ENCODE measurements at places on chromosomes 5 and 9.
A peak's percentile ranks its signal among the peaks of the same experiment; 100 is the strongest.

DNA sequence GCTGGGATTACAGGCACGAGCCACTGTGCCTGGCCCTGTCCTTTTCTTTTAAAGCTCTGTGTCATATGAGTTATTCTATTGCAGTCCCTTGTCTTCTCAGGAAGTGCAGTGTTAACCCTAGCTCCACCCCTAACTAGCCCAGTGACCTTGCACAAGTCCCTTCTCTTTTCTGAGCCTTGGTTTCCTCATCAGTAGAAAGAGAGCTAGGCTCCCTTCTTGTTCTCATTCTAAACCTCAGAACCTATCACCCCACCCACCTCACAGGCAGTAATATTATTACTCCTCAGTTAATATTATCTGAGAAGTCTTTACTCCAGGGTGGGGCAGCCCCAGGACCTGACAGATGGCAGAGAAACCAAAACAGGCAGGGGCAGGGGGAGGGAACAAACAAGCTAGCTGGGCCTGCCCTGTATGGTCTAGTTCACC lies 7.2 kb downstream of the CYFIP2 start:
- no peak for DNase-seq

GRCh38 chr9:105329719-105330062 lies 85.2 kb downstream of the SLC44A1 start:
- DNase-seq: no peak

GRCh38 chr5:110544603-110545002 lies 181.9 kb downstream of the TMEM232 start:
- no peak for DNase-seq

- peak; percentile 57 for DNase-seq
These were observed 29.7 kb downstream of the SMIM15 start for GRCh38 chr5:61132559-61132958.

- DNase-seq: no peak
These were observed 9.6 kb downstream of the KIF2A start for GRCh38 chr5:62315376-62316175.

DNA sequence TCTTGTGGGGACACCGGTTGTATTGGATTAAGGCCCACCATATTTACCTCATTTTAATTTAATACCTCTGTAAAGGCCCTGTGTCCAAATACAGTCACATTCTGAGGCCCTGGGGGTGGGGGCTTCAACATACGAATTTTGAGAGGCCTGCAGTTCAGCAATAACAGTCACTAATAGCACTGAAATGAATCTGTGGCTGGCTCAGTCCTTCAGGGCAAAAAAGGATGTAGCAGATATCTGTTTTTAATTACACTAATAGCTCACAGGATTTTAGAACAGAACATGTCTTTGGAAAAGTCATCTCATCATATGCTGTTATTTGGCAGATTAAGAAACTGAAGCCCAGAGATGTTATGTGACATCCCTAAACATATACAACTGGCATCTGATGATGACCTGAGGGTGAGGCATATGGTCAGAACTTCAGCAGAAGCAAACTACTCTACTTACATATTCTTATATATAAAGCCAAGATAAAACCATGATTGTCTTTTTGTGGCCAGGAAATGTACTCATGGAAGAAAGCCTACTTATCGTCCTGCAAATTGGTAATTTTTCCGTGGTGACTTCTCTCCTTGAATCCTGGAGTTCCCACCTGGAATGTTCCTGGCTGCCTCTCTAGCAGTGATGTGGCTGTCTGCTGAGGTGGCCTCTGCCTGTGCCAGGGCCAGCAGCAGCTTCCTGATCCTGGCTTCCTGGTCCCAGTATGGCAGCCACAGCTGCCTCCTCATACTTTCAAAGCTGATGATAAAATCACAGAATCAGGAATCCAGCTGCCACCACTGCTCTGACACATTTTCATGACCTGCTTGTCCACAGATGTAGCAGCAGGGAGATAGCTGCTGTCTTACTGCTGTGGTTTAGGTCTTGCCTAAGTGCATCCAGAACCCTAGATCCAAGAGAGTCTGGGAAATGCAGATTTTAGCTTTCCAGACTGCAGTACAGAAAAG lies 72.1 kb upstream of the ANKRD55 start:
- DNase-seq: no peak

GRCh38 chr9:127113191-127113972 lies 9.1 kb downstream of the ANGPTL2 start:
- DNase-seq: no peak

DNA sequence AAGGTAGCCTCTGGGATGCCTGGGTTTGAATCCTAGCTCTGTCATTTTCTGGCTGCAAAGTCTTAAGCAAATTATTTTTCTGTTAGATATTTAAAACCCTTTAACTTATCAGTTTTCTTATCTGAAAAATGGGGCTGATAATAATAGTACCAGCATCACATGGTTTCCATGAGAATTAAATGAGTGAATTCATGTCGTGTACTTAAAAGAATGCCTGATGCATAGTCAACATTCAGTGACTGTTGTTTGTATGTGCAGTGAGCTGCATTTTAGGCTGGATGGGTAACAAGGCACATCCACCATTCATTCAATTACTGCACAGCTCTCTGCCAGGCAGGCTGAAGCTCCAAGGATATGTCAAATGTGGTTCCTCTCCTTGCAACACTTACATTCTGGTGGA lies 122.0 kb downstream of the PPP2R2B start:
- peak; percentile 7 for DNase-seq

DNA sequence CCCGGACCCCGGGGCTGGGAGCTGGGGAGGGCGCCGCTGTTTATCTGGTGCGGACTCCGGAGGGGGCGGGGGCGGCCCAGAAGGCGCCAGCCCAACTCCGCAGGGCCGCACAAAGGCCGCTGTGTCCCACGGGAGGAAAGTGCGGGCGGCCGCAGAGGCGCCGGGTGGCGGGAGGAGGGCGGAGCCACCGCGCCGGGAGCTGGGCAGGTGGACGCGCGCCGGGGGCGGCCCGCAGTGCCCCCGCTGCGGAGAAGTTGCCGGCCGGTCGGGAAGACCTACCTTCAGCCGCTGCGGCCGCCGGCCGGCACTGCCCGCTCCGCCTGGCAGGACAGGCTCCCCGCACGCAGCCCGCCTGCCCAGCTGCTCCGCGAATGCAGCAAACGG lies 43.6 kb downstream of the NACC2 start:
- peak; percentile 76 for DNase-seq

DNA sequence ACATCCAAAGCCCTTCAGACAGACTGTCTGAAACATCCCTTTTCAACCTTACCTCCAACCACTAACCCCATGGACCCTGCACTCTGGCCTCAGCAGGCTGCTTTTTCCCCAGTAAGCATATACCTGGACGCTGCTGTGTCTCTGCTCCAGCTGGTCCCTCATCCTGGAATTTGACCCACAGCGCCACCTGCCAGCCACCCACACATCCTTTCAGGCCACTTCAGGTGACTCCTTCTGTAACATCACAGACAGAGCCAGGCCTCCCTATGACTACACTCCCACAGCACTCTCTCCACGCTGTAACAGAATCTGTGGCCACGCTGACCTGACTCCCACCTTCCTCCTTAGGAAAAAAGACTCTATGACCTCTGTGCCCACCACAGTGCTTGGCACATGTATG lies 3.4 kb downstream of the MGAT1 start:
- DNase-seq: no peak

- no peak for DNase-seq
These were observed 214.7 kb upstream of the NR4A3 start for GRCh38 chr9:99606957-99607356.

Measured in astrocyte of the hippocampus (primary cell).